CD4-positive, alpha-beta T cell treated with Interferon alpha-2 for 1 hour (primary cell): ENCODE measurements at places on chromosomes 7 and 10.

DNA sequence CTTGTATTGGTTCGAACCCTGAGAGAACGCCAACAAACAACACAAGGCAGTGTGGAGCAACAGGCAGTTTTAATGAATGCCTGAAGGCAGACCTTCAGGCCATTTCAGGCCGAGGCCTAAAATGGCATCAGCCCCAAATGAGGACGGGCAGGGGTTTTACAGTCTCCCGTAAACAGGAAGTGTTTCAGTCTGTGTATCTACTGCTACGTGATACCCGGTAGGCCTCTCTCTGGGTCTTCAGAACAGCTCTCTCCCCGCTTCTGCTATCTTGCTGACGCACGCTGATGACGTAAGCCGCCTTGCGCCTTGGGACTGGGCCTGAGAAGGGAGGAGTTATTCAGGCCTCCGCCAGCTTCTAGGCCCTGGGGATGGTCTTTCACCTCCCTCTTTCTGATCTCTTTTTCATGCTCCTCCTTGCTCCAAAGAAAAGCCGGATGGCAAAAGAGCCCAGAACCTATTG, 67.7 kb downstream of the ST8SIA6 start:
- DNase-seq = no peak

DNA sequence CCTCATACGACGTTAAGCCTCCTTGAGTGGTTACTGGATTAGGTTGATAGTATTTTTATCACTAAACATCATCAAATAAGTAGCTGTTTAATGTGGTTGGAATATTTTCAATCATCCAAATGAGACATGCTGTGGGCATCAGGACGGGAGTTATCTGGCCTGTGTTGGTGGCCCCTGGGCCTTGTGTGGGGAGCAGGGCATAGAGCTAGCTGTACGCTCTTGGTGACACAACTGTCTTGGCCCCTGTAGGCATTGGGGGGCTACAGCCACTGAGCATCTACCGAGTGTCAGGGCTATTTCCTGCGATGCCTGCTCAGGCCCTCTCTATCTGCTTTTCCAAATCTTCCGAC, 28.3 kb downstream of the BAG3 start:
- DNase-seq = no peak

DNA sequence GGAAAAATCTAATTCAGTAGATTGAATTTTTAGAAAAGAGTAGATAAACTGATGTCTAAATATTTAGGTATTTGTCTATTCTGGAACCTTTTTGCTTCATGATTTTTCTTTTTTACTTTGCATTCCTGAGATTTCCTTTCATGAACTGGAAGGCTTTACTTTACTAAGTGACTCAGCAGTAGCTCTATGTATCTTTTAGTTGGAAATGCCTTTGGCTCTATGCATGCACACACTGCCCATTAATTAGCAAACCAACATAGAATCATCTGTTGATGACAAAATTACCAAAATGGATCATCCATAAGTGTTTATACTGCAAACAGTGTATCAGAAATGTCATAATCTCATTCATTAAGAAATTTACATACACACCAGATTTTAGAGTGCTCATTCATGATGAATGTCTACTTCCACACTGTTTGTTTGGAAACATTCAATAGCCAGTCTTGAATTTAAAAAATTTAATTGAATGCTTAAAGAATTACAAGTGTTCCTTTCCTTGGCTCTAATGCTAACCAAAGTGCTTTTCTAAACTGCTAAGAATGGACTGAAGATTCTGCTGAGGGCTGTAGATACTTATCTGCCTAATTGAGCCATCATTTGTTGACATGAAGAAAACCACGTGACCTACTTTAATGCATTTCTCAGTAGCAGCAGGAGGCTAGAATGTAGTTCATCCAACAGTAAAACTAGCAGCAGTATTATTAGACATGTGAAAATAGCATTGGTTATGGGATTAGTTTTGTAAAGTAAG, 282.0 kb downstream of the ADK start:
- no peak for DNase-seq

DNA sequence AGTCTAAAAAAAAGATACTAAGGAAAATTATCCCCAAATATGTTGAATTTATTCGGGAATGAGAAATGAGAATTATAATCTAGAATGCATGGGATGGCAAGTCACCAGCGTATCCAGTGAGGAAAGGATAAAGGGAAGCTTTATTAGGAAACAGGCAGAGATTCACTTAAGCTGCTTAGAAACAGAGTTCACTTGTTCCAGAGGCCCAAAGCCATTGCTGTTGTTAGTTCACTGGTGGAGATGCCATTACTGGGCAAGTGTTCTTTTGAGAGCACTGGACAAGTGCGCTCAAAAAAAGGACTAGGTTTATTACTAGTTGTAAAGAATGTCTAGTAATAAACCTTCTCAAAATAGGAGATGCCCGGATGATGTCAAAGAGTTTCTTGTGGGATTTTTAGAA, 51.2 kb downstream of the MICU1 start:
- no peak for DNase-seq

DNA sequence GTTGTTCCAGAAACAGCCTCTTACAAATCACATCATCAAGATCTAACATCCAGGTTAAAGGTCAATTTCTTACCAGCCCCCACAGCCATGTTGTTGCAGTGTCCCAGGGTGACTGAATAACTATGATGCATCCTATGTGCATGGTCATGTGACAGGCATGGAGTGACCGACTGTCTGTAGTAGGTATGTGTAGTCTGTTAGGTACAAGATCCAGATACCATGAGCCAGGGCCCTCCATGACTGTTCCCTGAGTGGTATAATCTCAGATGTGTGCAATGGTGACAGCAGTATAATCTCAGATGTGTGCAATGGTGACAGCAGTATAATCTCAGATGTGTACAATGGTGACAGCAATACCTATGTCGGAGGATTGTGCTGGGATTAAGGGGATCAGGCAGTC, 8.8 kb downstream of the CDHR3 start:
- no peak for DNase-seq

GRCh38 chr7:150321788-150322113, 1.4 kb upstream of the LRRC61 start:
- no peak for DNase-seq

GRCh38 chr10:105973902-105974301, 1190.6 kb downstream of the SORCS1 start:
- no peak for DNase-seq

DNA sequence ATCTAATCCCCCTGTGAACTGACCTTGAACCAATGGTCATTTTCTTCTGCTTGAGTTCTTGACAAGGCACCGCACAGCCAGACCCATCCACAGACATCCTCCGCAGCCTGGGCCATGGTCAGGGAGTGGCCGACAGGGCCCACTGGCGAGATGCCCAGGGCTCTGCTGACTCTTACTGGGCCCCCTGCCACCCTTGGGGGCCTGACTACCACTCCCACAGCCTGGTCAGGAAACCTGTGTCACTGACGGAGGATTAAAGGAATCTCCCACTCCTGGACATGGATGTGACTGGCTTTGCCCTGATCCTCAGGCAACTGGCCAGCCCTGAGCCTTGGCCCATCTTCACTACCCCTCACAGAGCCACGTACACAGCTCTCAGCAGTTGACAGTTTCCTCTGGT, 50.4 kb upstream of the ENO4 start:
- DNase-seq = no peak

DNA sequence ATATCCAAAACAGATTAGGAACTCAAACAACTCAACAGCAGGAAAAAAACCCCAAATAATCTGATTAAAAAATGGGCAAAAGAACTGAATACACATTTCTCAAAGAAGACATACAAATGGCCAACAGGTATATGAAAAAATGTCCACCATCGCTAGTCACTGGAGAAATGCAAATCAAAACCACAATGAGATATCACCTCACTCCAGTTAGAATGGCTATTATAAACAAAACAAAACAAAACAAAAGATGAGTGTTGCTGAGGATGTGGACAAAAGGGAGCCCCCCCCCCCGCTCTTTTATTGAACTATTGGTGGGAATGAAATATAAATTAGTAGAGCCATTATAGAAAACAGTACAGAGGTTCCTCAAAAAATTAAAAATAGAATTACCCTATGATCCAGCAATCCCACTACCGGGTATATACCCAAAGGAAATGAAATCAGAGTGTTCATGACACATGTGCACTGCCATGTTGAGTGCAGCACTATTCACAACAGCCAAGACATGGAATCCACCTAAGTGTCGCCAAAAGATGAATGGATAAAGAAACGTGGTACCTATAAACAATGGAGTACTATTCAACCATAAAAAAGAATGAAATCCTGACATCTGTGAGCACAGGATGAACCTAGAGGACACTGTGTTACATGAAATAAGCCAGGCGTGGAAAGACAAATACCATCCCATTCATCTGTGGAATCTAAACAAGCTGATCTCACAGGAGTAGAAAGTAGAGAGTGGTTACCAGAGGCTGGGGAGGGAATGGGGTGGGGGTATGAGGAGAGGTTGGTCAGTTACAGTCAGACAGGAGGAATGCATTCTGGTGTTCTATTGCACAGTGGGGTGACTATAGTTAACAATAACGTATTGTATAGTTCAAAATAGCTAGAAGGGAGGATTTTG, 78.1 kb upstream of the RHEB start:
- DNase-seq = no peak

- peak; percentile 33 for DNase-seq
Measured at GRCh38 chr10:72109636-72110157, 21.3 kb upstream of the SPOCK2 start.

- DNase-seq = no peak
Measured at GRCh38 chr7:121561717-121562116, 165.6 kb upstream of the FAM3C start.

GRCh38 chr10:123139521-123140163, 3.9 kb downstream of the HMX3 start:
- DNase-seq = no peak

GRCh38 chr10:108787932-108788331, 1135.4 kb downstream of the XPNPEP1 start:
- no peak for DNase-seq

DNA sequence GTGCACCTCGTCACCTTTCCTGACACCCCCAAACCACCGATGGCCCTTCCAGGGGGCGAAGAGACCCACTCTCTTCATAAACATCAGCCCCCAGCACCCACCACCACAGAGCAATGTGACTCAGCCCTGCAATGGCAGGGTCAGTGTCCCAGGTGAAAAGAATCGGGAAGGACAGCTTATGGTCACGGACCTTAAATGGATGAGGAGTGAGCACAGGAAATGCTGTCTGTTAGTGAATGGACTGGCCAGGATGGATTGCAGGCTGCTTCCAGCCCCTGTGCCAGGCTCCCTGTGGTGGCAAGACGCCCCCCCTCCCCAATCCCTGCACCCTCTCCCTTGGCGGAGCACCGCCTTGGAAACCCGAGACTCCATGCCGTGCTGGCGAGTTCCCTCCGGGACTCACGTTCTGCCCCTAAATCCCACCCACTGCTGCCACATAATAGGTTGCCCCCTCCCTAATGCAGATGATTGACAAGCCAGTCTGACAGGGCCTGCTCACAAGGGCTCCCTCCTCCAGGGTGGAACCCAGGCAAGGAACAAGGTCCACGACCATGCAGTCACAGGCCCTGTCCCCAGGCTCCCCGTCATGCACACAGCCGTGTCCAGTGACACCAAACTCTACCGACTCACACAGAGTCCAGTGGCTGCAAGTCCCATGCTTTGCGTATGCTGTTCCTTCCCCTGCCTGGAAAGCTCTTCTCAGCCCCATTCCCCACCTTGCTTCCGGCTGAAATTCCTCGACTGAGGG, 7.3 kb downstream of the ASB13 start:
- no peak for DNase-seq

DNA sequence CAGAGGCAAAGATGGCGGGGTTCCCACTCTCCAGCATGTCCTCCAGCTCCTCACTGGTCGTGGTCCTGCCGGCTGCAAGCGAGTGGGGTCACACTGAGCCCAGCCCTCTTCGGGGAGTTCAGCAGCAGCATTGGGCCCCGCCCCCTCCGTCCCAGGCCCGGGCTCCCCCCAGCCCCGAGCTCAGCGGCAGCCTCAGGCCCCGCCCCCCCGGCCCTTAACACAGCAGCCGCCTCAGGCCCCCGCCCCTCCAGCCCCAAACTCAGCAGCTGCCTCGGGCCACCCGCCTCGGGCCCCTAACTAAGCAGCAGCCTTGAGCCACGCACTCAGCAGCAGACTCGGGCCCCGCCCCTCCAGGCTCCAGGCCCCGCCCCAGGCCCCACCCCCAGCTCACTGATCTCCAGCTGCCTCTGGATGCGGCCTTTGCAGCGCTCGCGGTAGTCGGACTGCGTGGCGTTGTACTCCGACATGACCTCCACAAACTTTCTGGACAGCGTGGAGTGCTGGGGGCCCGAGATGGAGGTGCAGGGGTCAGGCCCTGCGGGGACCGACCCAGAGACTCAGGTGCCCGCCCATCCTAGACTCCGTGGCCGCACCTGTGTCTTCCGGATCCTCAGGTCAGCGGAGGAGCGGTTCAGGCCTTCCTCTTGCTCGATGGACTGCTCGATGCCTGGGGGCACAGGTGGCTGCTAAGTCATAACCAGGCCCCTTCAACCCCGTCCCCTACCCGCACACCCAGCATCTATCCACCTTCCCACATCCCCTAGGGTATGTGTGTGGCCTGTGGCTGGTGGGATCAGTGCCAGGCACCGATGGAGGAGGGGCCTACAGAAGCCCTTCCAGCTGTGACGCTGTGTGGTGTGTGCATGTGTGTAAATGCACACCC, 15.5 kb downstream of the STX1A start:
- peak; percentile 37 for DNase-seq

- DNase-seq = no peak
Measured at GRCh38 chr10:81082621-81083376, 545.1 kb downstream of the SH2D4B start.

GRCh38 chr7:152760854-152761748, 1.5 kb downstream of the ACTR3B start:
- no peak for DNase-seq

DNA sequence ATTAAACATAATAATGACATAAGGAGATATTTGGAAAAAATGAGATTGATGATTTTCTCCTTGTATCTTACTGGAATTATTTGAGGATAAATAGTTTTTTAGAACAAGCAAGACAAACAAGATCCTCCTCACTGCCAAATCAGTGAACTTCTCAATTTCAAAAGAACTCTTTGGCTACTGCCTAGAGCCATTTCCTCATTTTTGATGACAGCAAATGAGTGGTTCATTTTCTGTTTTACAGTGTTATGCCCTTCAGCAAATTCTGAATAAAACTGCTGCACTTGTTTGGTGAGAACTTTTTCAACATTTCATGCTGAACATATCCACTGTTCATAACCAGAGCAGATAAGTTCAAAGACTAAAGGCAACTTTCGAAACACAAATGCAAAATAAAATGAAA, 42.5 kb upstream of the AHR start:
- no peak for DNase-seq

DNA sequence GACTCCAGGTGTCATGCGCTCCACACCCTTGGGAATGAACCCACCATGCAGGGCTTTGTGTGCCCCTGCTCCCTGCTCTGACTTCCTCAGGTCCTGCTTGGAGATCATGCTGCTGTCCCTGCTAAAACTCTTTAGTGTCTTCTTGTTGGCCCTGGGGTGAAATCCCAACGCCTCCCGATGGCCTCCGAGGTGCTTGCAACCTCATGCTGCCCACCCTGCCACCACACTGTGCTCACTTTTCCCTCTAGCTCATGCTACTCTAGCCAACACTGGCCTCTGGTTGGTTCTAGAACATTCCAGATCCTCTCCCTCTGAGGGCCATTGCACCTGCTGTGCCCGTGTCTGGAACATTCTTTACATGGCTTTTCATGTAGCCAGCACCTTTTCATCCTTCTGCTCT, 227.7 kb downstream of the ADAM12 start:
- no peak for DNase-seq

- no peak for DNase-seq
Measured at GRCh38 chr10:6916601-6917000, 336.5 kb upstream of the PRKCQ start.
